ENCODE measurements at places on chromosomes 1 and 21.

DNA sequence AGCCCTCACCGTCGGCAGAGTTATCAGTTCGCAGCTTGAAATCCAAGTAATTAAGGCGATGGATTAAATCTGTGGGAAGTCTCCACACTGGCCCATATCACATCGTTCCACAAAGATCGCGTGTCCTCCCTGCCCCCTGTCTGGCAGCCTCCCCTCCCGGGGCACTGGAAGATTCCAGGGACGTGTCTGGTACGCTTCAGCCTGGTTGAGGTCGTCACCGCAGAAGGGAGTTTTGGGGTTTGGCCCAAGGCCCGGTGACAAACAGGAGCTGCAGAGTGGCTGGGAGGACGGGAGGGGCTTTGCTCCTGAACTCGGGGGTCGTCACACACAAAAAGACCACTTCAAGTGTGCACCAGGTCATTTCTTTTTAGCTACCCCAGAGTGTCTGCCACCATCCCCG lies 51.1 kb downstream of the PRDM16 start:
- DNase-seq, result no peak

DNA sequence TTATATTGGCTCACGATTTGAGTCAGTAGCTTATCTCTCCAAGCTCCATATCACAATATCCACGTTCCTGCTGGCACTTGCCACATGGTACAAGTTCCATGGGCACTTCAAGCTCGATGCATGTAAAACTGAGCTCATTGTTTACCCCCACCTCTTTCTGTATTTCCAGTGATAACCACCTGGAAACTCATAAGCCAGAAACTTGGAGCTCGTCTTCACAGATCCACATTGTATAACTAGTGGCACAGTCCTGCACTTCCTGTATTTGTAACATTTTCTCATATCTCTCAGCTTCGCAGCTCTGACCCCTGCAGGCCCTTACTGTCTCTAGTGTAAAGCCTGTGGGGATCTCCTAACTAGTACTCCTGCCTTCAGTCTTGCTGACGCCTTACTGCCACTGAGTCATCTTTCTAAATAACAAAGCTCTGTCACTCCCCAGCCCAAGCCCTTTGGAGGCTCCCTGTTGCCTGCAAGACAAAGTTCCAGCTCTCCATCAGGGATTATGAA lies 6.5 kb upstream of the C2CD4D start:
- no peak for DNase-seq

DNA sequence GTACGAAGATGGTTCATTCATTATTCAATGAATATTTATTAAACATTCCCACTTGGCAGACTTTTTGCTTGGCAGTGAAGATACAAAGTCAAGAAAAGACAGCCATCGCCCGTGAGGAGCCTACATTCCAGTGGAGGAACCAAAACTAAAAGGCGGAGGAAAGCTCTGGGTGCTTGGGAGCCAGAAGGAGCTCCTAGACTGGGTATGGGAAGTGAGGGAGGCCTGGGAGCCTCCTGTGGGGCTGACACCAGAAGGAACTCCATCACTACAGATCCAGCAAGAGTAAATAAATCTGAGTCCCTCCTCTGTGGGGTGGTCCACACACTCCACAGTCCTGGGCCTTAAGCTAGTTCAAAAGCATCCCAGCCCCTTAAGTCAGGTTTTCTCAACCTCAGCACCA lies 14.9 kb downstream of the RNASEL start:
- no peak for DNase-seq

- no peak for DNase-seq
Measured at GRCh38 chr21:32467291-32467690, 54.8 kb downstream of the EVA1C start.

DNA sequence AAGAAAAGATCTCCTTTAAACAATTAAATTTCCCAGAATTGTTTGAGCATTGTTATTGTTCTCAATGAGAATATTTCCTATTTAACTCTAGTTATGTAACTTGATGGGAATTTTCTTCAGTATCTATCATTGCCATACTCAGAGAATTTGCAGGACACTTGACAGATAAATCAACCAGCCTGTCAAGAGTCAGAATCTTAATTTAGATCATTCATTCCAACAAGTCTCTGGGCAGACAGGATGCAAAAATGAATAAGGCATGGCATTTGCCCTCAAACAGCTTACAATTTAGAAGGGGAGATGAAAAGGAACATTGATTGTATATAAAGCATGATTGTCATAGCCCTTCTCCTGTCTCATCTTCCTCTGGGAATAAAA lies 7.3 kb upstream of the DISC1 start:
- no peak for DNase-seq

- DNase-seq, result no peak
Measured at GRCh38 chr1:88698140-88698539, 14.1 kb downstream of the PKN2 start.

DNA sequence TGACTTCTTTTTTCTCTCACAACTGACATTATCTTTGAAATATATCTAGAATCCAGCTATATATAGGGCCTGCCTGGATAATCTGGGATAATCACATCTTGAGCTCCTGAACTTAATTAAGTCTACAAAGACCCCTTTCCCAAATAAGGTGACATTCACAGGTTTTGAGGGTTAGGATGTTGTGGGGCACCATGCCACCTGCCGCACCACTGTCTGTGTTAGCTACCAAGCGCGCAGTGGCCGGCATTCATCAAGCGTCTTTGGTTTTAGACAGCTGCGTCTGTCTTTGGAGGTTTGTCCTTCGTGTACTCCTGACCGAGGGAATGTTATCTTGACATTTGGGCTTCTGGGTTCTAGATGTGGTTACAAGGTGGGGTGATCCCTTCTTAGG lies 7.5 kb downstream of the TRAPPC10 start:
- DNase-seq, result no peak

GRCh38 chr1:95048317-95048716 lies 24.4 kb downstream of the ALG14 start:
- DNase-seq, result no peak

Data from stimulated activated CD8-positive, alpha-beta memory T cell treated with anti-CD3 and anti-CD28 coated beads, Interleukin-7, amount 100 ng/mL, for 48 hours (primary cell).